HuH-7.5 (cell line): ENCODE measurements at places on chromosomes 4 and X.

- DNase-seq: no peak
These were observed 38.5 kb downstream of the AGA start for GRCh38 chr4:177403746-177404145.

GRCh38 chrX:1400742-1401471, 9.0 kb upstream of the SLC25A6 start:
- DNase-seq: no peak

- DNase-seq: no peak
These were observed 26.7 kb downstream of the MANBA start for GRCh38 chr4:102734116-102734515.

- DNase-seq: no peak
These were observed 73.7 kb upstream of the SPANXB1 start for GRCh38 chrX:140928739-140929138.

- DNase-seq: no peak
These were observed 128.3 kb downstream of the TSPAN5 start for GRCh38 chr4:98529970-98530569.

DNA sequence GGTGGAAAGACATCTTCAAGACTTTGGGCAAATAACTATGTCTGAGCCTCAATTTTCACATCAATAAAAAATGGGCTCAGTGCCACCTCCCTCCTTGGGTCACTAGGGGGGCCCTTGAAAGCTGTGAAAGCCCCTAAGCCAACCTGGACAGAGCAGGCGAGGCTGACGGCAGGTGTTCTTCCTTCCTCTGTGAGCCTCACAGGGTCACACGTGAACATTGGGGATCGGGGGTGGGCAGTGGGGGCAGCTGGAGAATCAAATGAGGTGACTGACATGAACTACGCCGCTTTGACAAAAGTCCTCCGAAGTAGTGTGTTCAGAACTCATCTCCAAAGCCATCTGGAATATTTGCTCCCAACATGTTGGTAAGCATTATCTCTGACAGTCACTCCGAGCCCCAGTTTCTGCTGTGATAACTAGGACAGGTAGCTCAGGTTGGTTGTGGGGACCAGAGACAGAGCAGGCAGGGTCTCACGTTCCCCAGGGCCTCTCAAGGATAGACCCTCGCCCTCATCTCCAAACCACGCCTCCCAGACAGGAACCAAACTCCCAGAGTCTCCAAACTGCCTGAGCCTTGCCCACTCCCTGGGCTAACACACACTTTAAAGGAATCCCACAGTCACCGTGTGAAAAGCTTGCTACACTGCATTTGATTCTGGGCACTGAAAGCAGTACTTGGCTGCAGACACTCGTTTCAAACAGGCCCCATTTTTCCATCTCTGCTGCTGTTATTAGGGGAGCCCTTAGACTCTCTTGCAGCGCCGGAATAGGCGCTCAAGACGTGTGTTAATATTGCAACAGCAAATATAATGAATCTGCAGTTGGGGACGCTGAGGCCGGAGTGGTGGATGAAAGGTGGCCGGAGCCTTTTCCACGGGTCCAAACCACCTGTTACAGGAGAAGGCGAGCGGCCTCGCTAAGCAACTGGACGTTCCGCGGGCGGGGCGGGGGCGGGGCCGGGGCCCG, 717 bp upstream of the WFS1 start:
- no peak for DNase-seq

- DNase-seq: no peak
These were observed 178.4 kb upstream of the GPR101 start for GRCh38 chrX:137212078-137212632.

DNA sequence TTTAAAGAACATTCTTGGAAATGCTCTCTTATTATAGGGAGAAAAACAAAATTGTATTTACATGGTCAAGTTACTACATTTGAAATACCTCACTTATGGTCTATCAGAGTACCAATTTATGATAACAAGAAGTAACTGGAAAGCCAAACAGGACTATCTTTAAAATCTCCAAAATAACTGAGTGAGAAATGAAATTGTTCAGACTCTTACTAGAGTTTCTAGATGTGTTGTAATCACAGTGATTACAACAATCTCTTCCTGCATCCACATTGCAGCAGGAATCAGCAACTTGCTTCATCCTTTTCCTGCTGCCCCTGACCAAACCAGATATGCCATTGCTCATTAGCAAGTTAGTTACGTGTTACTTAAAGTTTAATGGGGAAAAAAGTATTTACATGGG, 245.2 kb upstream of the SMIM31 start:
- no peak for DNase-seq

- DNase-seq: no peak
These were observed 147.3 kb downstream of the KLHL13 start for GRCh38 chrX:117969328-117969727.

DNA sequence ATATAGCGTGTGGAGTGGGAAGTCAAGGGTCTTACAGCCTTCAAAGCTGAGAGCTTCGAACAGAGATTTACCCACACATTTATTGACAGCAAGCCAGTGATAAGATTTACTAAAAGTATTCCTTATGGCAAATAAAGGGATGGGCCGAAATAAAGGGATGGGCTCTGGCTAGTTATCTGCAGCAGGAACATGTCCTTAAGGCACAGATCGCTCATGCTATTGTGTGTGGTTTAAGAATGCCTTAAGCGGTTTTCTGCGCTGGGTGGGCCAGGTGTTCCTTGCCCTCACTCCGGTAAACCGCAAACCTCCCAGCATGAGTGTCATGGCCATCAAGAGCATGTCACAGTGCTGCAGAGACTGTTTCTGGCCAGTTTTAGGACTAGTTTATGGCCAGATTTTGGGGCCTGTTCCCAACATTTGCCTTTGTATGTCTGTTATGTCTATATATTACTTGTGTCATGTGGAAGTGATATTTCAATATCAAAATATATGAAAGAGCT, 53.5 kb downstream of the UGT2B10 start:
- no peak for DNase-seq

GRCh38 chr4:2843263-2843940, at the start of gene ADD1:
Gene ADD1, plus strand, starts transcription at chr4:2843844. Its CDS starts 32,072 bp downstream, at chr4:2875916.
- peak; percentile 99 for DNase-seq

DNA sequence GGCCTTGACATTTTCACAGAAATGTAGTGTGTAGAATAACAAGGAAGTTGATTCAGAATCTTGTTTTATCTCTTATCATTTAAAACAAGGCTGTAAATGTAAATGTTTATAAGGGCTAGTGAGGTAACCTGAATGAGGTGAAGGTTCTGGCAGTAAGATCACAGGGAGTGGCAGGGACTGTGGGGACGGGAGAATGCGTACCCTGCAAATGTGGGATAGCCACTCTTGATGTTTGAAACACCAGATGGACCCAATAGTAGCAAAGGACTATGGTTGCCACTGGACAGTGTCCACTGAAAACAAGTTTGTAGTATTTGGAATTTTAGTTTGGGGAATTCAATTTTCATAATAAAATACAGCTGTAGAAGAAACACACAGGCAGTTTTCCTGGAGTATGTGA, 155.3 kb downstream of the FHIP1A start:
- no peak for DNase-seq

DNA sequence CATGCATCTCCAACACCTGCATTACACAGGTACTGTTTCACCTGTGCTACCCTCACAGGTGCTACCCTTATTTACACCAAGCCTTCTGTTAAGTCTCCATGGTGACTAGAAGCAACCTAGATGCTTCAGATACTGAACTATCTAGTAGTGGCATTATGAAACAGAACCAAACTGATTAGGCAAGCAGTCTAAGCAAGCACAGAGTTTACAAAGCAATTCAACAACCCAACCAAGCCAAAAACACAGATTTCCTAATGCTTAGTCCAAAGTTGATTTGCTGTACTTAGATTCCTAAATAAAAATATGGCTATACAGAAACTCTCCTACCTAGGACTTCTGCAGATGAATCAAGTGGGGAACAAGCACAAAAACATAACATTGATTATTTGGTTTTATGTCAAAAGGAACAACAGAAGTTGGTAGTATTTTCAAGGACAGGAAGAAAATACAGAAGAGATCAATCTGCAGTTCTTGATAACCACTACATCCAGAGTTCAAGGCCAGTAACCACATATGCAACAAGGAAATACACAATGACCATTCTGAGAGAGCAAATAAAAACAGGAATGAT, 3.2 kb downstream of the TAPT1 start:
- DNase-seq: no peak

DNA sequence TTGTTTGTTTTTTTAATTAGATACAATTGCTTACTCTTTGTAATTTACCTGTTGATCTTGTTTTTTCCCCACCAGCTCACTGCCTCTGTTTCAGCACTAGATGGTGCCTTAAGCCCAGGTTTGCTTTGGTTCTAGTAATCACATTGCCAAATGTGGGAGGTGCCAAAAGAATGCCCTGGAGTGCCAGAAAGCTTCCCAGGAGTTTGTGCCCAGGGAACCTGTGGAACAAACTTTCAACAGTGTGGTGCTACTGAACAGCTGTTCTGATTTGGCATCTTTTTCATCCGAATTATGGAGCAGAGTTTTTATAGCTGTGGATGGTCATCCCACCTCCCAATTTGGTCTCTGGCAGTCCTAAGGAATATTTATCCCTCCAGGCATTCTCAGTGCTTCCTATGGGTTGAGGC, 1000.7 kb downstream of the STIM2 start:
- no peak for DNase-seq

DNA sequence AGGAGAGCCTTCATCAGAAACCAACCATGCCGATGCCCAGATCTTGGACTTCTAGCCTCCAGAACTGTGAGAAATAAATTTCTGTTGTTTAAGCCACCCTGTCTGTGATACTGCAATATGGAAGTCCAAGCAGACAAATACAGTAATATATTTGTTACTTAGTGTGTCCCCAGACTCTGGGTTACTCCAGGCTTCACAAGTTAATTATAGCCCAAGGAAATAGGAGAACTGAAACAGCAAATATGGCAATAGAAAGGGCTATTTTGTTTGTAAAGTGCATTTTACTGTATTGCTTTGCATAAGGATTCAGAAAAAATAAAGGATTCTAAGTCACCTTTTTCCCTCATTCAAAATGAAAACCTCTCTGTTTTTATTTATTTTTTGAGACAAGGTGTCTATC, 15.7 kb downstream of the TIGD4 start:
- DNase-seq: no peak

- DNase-seq: no peak
These were observed 248.5 kb downstream of the GRIA3 start for GRCh38 chrX:123432361-123433150.

DNA sequence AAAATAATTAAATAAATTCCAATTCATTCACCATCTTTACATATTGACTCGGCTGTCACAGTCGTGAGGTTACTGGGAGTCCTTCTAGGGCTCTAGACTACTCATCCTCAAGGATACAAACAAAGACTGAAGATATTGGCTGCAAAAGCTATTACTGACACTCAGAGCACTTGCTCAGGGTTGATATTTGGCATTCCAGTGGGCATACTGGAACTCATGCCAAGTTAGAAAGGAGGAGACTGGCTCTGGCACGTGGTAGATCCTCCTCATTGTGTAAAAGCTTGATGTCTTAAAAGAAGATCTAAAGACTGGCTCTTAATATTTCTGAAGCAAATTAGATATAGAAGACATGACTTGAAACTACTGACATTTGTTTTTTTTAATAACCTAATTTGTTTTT, 172.7 kb downstream of the GPM6A start:
- no peak for DNase-seq

DNA sequence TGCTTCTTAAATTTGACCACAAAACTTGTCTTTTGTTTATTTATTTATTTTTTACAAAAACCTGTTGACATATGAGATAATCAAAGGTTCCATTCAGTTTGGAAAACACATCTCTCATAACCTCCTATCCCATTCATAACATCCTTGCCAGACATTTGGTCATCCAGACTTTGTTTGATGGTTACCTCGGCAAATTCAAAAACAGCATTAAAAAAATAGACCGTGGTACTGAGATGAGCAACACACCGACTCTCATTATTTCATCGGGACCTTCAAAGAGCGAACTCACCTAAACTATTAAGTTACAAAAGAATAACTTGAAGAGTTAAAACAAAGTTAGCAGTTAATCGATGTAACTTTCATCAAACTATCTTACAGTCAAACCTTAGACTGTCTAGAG, 85.8 kb upstream of the RPS6KA3 start:
- DNase-seq: no peak

DNA sequence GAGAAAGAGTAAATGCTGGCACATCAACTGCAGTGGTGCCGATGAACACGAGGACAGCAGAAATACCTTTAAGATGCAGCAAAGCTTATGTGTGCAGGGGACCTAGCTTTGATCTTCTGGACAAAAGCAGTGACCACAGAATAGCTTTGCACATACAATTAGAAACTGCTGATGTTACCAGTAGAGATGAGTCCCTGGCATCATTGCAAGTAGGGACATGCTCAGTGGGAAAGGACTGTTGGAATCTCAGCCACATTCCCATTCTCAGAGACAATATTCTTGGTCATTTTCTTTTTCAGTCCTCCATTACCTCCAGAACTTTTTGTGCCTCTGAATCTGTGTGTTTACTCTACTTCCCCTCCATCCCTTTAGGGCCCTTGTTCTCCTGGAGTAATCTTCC, 16.9 kb upstream of the PDLIM3 start:
- no peak for DNase-seq

DNA sequence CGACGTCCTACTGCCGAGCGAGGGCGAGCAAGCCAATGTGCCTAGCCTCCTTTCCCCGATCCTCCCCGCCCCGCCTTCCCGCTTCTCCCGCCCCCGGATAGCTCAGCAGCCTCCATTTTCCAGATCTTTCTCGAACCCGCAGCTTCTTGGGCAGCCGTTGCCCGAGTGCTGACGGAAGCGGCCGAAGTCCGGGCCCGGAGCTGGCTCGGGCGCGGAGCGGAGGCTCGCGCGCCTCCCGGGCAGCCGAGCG, 172 bp upstream of the HSPA4L start:
- DNase-seq: peak; percentile 49

GRCh38 chr4:7987148-7987989, 47.7 kb upstream of the AFAP1 start:
- DNase-seq: peak; percentile 80

GRCh38 chr4:112523008-112523721, 7.2 kb upstream of the NEUROG2 start:
- DNase-seq: peak; percentile 46

DNA sequence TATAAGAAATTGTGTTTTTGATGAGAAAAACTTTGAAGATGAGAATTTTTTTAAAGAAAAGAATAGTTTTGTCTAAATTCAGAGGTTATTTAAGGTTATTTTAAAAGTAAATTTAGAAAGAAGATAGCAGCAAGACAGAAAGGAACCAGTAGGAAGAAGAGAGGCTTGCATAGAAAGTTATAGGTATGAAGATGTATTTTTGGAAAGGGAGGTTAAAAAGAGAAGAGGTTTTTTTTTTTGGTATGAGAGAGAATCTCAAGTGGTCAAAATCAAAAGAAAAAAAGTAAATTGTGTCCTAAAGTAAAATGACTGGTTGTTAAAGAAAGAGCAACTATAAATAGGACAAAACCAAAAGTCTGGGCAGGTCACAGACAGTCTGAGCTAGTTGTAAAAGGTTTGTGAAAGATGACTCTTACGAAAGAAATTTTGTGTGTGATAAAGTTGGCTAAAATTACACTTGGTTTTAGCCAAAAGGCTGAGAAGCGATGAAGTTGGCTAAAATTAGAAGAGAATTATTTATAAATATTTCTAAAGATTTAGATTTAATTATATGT, 16.4 kb upstream of the EIF4E start:
- DNase-seq: no peak

- no peak for DNase-seq
These were observed 19.6 kb downstream of the MND1 start for GRCh38 chr4:153364061-153364460.
